ENCODE measurements at places on chromosomes 4 and X.

- no peak for ATAC-seq
These were observed 34.4 kb downstream of the GLRA3 start for GRCh38 chr4:174794543-174795094.

- no peak for ATAC-seq
These were observed 127.2 kb downstream of the CHRNA9 start for GRCh38 chr4:40462326-40462725.

- no peak for ATAC-seq
These were observed 238.9 kb downstream of the SLC7A11 start for GRCh38 chr4:138003248-138003647.

DNA sequence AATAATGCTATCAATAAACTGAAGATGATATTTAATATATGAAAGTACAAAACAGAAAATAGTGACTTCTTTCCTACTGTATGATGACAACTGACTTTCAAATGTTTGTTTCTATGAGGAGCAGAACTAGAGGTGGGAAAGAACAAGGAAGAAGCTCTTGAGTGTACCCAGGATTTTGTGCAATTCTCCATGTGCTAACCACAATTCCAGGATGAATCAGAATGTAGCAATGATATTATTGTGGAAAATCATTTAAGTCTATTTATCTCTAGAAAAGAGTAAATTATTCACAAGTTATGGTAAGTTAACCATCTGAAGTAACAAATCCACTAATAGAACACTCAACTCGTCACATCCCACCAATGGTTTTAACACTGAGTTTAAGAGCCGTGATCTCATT lies 324.1 kb upstream of the EMCN start:
- no peak for ATAC-seq

DNA sequence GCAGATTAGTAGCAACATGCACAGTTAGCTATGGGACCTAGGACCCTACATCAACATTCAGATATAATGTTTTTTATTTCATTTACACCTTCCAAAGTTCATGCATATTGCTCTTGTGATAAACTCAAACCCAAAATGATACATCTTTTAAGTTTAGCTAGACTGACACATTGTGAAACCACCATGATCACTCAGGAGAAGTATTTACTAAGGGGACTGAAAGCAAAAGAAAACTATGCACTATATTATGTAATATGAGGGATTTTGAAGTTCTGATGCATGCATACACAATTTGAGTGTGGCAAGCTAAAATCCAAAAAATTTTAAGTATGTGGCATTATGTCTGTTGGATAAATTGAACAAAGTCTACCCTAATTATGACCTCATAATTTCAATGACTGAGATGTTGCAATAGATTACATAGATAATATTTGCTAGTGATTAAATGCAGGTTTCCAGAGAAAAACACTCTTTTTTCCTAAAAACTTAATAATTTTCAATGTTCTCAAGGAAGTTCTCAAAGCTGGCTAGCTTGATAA lies 914.8 kb upstream of the GRIA3 start:
- ATAC-seq, result no peak

DNA sequence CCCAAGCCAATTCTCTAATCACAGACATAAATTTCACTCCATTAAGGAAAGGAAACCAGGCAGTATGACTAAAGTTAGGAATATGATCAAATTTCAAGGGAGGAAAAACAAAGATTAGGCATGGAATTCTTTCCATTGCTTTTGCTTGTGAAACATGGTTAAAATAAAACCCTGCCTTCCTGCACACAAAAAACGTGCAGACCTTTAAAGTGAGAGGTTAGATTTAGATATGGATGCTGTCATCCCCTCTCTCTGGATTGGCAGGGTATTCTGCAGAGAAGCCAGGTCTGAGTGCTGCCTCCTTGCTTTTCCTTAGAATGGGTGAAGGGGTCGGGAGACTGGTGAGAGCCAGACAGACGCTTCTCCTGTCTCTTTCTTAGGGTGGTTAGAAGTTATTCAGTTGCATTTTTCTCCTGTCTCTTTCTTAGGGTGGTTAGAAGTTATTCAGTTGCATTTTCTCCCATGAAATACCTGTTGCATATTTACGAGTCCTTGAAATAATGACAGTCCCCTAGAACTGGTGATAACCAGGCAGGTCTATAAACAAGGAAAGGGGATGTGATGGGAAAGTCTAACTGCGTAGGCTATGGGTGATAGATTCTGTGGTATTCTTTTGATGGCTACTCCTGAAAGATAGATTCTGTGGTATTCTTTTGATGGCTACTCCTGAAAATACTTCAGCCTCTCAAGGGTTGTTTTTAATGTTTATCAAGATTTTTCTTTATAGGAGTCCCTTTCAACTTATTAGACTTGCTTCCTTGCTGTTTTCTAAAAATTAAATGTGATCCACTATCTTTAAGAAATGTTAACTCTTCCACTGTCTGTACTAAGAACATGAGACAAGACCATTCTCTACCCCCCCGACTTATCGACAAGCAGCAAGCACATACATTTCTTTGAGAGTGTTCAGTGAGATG lies 163.6 kb downstream of the SPRY1 start:
- ATAC-seq, result peak; percentile 54

- no peak for ATAC-seq
These were observed 590 bp upstream of the NAF1 start for GRCh38 chr4:163167333-163167626.

- peak; percentile 50 for ATAC-seq
These were observed at the start of gene IRAK1 for GRCh38 chrX:154019633-154020528. Gene IRAK1 (minus strand): TSS chrX:154019902. CDS start chrX:154019812, 90 bp downstream.

DNA sequence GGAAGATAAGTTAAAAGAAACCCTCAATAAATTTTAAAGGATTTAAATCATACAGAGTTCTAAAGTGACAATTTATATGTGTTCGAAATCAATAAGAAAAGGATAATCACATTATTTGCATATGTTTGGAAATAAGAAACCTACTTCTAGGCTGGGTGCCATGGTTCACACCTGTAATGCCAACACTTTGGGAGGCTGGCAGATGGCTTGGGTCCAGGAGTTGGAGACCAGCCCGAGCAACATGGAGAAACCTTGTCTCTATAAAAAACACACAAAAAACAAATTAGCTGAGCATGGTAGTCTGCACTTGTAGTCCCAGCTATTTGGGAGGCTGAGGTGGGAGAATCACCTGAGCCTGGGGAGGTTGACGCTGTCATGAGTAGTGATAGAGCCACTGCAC lies 8.1 kb upstream of the SAP30 start:
- no peak for ATAC-seq

DNA sequence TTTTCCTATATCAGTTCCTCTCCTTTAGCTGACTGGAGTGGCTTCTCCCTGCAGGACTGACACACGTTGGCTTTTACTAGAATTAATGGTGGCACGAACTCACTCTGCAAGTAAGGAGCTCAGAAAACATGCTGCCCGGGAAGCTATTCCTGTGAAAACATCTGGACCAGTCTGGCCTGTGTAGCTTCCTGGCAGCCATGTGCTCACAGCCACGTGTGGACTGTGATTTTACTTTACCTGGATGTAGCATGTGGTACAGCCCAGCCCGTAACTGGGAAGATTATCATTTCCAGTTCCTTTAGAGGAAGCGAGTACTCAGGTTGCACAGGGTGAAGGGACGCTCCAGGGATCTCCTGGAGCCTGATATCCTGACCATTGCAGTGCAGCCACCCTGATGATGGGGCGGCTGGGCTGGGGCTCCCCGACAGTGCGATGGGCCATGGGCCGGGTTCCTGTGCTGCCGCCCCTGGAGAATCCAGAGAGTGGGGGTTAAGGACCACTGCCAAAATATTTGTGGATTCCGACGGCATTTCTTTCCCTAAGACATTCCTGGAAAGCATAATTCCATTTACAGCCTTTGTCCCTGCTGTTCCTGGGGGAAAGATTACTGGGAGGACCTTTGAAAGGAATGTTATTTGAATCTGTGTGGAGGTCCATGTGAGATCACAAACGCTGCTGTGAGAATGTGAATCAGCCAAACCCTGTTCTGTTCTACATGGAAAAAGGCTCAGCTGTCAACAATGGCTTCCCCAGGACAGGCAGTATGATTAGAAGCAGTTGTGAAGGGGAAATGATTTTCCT lies 35.0 kb downstream of the PROM1 start:
- no peak for ATAC-seq

DNA sequence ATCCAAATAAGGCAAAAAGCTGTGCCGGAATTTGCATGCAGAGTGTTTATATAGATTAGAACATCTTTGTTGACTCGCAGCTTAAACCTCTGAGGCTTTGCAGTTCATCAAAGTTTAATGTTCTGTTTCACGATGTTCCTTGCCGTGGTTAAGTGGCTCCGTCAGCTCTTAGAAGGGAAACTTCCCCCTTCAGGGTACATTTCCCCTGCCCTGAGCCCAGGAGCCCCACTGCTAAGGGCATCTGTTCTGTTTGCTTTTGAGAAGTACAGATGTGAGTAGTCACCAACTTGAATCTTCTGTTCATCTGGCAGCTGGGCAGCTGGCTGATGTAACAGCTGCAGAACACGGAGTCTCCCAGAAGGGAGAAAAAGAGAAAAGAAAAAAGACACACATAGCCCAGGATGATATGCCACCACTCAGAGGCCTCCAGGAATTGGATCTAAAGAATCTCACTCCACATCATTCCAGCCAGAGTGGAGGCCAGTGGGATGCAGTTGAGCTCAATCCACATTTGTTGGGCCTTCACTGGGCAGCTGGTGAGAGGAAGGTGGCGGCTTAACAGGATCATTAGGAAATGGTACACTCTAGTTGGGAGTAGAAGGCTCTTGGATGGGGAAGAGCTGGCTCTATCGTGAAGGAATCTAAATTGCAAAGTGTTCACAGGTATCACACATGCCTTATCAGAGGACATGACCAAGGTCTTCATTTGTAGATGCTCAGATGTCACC lies 178.7 kb upstream of the RBPJ start:
- no peak for ATAC-seq

DNA sequence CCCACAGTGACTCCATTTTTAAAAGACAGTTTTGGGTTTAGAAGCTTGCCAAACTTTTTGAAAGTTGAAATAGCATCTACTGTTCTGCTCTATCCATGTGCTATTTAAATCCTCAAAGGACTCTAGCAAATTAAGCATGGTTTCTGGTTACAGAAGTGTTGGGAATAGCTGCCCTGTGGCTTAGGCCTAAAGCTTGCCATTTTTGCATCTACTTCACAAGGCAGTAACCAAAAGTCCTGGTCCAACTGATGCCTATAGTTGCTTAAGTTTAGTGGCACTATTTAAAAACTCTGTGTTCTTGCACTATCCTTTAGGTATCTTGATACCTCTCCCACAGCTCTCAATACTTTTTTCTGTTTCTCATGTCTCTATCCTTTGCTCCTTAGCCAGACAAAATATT lies 251.0 kb upstream of the GPC4 start:
- no peak for ATAC-seq

DNA sequence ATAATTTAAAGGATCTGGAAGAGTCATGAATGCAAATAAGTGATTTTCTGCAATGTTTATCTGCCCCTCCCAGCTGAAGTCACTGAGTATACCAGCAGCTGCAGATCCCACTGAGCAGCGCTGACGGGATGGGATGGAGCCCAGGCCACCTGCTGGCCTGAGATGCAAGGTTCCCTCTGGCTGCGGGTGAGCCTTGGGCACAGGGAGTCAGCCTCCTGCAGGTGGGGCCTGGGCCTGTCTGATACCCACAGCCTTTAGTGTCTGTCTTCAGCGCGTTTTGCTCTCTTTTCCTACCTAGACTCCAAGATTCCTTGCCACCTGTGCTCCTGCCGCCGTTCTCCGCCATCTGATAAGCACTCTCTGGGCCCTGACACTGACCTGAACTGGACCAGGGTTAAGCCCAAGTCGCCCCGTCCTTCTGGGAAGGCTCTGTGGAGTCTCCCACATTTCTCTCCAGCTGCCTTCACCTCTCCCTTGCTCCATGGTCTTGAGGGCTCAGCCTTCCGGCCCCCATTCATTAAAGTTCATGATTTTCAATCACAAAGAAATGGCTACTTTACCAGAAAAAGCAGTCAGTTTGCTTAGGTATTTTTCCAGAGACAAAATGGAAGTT lies 223.1 kb upstream of the FAT1 start:
- ATAC-seq, result peak; percentile 86

GRCh38 chrX:16061296-16061695 lies 62.1 kb upstream of the GRPR start:
- ATAC-seq, result no peak

- no peak for ATAC-seq
These were observed 58.9 kb downstream of the MOSPD2 start for GRCh38 chrX:14932136-14932535.

DNA sequence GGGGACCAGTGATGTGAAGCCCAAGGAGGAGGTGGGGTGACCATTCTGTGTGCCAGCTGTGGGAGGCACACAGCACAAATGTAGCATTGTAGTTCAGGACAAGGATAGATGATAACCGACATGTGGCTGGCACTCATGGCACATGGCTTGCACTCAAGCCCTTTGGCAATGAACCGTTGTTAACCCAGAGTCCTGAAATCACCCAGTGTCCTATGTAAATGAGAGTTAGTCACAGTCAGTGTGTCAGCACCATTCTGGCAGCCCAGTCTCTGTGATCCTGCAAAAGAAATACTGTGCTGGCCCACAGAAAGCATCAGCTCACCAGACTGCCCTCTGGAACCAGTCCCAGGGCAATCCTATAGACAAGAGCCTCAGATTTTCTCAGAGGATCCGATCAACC lies 339.3 kb downstream of the MID1IP1 start:
- no peak for ATAC-seq

DNA sequence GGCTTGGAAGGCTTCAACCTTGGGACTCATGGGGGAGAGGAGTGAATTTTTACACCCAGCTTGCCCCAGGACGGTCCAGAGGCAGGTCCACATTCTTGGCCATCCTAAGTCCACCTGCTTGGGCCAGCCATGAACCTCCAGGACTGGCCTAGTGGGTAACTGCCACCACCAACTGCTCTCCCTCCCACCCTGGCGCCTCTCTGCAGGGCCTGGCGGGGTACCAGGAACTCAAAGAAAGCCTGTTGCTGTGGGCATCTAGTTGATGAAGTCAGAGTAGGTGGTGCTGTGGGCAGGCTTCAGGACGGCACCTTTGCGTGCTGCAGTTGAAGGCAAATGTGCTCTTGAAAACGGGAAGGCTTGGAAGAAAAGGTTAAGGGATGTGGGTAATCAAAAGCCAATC lies 12.0 kb downstream of the BCOR start:
- ATAC-seq, result no peak
